ENCODE measurements at places on chromosomes 6 and 20. TPM values are rescaled to one million over a fixed set of nuclear protein-coding genes. Genes with fewer than 3 reads are reported as not detected.

DNA sequence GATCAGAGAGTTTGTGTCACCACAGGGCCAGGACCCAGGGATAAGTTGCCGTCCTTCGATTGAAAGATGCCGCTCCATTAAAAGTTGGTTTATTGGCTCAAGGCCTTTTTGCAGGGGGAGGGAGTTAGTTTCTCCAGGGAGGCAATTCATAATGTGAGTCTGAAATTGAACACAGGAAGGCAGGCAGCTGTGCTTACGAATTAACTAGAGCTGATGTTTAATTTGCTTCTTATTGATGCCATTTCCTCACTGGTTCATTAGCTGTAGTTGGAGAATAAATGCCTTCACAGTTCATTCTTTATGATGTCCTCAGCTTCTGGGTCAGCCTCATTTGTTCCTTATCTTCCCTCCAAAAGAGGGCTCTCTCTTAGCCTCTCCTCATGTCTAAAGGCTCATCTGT is 113.2 kb upstream of the PTPRT start:
- DNase-seq = no peak

GRCh38 chr20:44587035-44587980 is 4.9 kb downstream of the PKIG start:
- DNase-seq = no peak

DNA sequence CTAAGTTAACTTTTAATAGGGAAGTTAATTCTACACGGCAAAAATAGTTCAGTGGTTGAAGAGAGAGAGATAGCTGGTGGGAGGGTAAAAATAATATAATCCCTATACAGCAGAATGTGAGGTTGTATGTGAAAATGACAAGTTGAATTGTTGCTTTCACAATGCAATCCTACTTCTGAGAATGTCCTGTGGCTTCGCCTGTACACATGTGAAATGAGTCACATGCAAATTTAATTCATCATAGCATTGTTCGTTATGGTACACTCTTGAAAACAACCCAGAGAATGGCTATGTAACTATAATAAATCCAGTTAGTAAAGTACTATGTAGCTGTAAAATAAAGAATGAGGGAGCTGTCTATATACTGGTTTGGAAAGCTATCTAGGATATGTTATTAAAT is 46.0 kb upstream of the HINT3 start:
- DNase-seq = no peak

DNA sequence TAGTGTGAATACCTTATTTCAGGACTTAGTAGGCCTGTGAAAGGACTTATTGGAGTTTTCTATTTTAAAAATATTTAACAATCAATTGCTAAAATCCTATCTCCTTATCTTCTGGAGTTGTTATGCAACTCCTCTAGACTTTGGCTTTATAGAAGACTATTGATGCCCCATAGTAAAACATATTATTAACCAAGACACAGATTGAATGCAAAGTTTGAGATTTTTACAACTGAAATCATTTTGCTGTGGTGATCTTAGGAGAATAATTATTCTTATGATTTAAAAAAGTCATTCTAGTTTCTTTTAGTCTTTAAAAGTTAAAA is 4.5 kb downstream of the HEY2 start:
- no peak for DNase-seq

DNA sequence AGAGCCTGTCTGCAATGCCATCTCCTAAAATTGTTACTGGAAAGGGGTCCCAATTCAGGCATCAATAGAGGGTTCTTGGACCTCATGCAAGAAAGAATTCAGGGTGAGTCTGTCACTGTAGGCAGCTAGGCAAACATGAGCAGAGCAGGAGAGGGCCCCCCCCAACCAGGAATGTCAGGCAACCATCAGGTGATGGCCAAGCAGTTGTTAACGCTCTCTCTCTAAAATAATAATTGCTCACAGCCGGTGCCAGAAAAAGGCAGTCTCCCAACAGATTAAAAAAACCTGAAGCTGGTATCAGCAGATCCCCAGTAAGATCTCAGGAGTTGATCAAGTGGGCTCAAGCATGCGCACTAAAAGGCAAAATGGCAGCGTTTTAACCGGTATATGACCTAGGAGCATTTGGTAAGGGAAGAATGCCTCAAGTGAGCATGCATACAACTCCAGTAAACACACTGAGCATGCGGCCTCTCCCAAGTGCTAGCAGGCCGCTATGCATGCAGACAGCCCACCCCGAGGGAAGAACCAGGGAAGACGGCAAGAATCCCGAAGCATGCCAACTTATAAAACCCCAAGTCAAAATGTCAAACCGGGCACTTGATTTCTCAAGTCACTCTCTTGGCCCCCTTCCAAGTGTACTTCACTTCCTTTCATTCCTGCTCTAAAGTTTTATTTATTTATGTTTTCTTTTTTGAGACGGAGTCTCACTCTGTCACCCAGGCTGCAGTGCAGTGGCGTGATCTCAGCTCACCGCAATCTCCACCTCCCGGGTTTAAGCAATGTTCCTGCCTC is 44.0 kb upstream of the RNGTT start:
- peak; percentile 23 for DNase-seq

LINC00237 gene
- total RNA-seq = not detected

DNA sequence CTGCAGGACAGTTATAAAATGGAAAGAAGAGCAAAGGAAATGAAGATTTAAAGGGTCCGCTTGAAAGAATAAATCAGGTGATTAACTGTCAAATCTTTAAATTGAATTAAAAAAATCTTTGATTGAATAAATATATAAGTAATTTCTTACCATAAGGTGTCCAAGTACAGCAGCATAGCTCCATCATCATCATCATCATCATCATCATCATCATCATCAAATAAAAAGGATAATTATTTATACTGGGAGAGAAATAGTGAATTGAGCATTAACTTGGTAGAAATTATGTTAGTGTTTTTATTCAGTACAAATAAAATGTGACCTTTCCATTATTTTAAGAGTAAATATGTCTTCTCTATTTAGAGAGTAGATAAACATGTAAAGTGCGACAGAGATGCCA is 745.6 kb upstream of the MARCKS start:
- no peak for DNase-seq

- DNase-seq = no peak
These were observed 15.9 kb downstream of the RIMS1 start for GRCh38 chr6:71902261-71902660.

All from hepatocyte (in vitro differentiated cells).